Hair follicular keratinocyte (primary cell): ENCODE measurements at places on chromosomes 2 and 18. TPM values are rescaled to one million over a fixed set of nuclear protein-coding genes. Genes with fewer than 3 reads are reported as not detected.

Gene UGT1A10
- total RNA-seq: not detected in 2 replicates

Gene SLC8A1
- total RNA-seq: 6.8 and 9.1 TPM in 2 replicates

Gene NXPH2
- total RNA-seq: 0.27 TPM in 1 of 2 replicates, not detected in the other

Gene TMEM178A
- total RNA-seq: 0.31 and 0.80 TPM in 2 replicates

Gene LOXL3
- total RNA-seq: 1.0 and 1.6 TPM in 2 replicates

Gene SPP2
- total RNA-seq: not detected in 2 replicates

Gene STAT4
- total RNA-seq: 1.0 and 4.5 TPM in 2 replicates

Gene CDC42EP3
- total RNA-seq: 19.9 and 26.7 TPM in 2 replicates

Gene CACNB4
- total RNA-seq: 0.04 and 0.08 TPM in 2 replicates

Gene SERPINB8
- total RNA-seq: 25.1 and 29.0 TPM in 2 replicates

Gene DSC3
- 64.9 and 106 TPM in 2 replicates for total RNA-seq

Gene SH2D6
- total RNA-seq: 0.23 TPM in 1 of 2 replicates, not detected in the other

Gene SLC5A7
- total RNA-seq: not detected in 2 replicates
